NCI-H1092 treated with DMSO at 0.1 percent for 48 hours (cell line): ENCODE measurements at places on chromosomes 16 and 17.

GRCh38 chr17:40290629-40291280 lies 3.1 kb downstream of the CDC6 start:
- DNase-seq: peak; percentile 41

DNA sequence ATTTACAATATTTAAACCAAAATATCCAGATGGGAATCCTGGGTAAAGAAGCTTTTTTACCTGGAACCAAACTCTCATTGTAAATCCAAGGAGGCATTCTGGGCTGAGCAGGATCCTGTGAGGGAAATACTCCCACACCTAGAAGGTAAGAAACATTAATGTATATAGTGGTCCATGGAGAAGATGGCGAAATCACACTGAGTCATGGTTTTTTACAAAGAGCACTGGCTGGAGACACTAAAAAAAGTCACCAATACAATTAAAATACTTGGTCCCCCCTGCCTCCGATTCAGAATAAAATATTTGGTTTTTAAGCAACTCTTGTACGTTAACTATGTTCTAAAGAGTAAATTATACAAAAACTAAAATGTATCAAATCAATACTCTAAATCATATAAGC lies 32.9 kb downstream of the SYNRG start:
- DNase-seq: no peak

- DNase-seq: peak; percentile 61
Observed at GRCh38 chr16:8867216-8867931, 1.4 kb downstream of the CARHSP1 start.

DNA sequence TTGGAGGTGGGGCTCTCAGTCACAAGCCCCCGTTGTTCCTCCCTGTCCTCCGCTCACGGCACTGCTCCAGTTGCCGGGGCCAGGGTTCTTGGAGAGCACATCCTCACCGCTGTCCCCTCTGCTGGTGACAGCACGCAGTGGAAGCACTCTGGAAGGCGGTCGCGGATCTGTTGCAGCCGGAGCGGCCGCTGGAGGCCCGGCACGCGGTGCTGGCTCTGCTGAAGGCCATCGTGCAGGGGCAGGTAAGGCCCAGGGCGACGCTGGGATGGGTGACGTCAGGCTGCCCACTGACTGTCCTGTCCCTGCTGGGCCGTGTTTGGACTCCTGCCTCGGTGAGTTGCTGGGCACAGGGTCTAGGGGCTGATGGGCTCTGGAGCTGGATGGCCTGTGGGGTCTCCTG lies 5.4 kb downstream of the TSC2 start:
- no peak for DNase-seq

- no peak for DNase-seq
Observed at GRCh38 chr17:31488982-31489294, 97.5 kb downstream of the RAB11FIP4 start.
